Right atrium auricular region (tissue), 2 donors: ENCODE measurements at places on chromosomes 7 and 10. TPM values are rescaled to one million over a fixed set of nuclear protein-coding genes. Genes with fewer than 3 reads are reported as not detected.

THSD7A gene
- total RNA-seq = 0.85 TPM

INMT gene
- 88.9 TPM for total RNA-seq

DNA sequence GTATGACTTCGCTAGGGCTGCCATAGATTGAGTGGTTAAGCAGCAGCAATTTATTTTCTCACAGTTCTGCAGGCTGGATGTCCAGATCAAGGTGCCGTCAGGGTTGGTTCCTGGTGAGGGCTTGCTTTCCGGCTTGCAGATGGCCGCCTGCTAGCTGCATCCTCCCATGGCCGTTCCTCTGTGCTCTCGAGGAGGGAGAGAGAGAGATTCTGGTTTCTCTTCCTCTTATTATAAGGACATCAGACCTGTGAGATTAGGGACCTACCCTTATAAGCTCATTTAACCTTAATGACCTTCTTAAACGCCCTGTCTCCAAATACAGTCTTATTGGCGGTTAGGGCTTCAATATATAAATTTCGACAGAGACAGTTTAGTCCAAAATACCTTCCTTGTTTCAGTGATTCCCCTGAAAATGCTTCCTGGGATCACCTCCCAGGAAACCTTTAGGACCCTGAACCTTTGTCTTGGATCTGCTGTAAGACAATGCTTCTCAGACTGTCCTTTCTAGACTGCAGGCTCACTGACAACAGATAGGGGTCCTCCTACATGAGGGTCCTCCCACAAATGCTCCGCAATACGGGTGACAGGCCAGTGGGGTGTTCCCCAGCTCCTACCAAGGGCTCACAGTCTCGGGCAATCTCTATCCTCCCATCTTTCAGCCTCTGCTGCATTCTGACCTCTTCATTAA lies 82.5 kb upstream of the BAIAP2L1 start:
- no peak for DNase-seq
- H3K27ac ChIP-seq = no peak overlapping the region
- H3K27me3 ChIP-seq = no peaks in the 10 kb centered on the region
- H3K4me3 ChIP-seq = no peak overlapping the region
- no peaks in the 10 kb centered on the region for H3K4me1 ChIP-seq

GRCh38 chr7:70006261-70006920 lies 408.1 kb downstream of the AUTS2 start:
- H3K27me3 ChIP-seq = no peaks in the 10 kb centered on the region
- H3K4me3 ChIP-seq = no peak overlapping the region
- H3K27ac ChIP-seq = no peak overlapping the region

DNA sequence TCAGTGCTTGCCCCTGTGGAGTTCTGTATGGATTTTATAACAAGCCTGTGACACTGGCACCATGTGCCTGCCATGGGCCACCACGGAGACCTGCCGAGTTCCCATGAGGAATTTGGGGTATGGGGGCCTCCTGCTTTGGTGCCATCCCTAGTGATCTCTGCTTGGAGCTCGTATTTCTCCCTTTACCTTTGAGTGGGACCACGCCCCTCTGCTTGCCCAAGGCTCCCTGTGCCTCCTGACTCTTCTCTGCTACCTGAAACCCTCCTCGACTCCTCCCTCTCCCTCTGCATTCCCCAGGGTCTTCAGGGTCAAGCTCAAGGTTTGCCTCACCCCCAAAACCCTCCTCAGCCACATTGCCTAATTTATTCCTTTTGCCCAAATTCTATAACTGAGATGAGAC lies 225.0 kb downstream of the BUB3 start:
- no peaks in the 10 kb centered on the region for H3K36me3 ChIP-seq
- no peak overlapping the region for H3K4me3 ChIP-seq
- no peak for DNase-seq

DNA sequence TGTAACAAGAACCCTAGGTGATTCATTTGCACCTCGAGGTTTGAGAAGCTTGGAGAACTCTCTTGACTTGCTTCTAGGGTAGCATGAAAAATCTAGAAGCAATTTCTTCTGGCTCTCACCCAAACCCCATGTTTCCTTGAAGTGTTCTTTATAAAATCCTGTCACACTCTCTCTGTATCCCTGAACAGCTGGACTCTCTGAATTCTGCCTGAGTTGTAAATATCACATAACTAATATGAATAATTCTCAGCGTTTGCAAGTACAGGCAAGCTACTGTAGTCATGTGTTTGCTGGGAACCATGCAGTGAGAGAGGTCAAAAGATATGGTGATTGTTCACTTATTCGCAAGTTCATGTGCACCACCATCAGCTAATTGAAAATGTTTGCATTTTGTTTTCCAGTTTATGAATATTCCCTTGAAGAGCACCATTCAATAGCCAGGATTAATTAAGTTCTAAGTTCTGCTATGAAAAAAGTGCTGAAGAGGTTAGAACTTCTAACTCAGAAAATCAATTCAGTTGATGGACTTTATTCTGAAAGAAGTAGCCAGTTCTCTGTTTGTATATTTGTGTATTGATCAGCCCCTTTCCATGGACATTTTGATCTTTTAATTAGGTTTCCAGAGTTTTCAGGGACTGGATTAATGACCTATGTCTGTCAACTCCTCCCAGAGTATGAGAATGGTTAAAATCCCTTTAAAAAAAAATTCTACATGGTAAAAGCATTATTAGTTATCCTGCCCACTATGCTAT lies 243.0 kb downstream of the PLXDC2 start:
- H3K27me3 ChIP-seq = no peaks in the 10 kb centered on the region
- H3K36me3 ChIP-seq = no peaks in the 10 kb centered on the region
- H3K4me3 ChIP-seq = no peak overlapping the region
- DNase-seq = no peak

SPDYE8 gene
- not detected for total RNA-seq

- no peak for DNase-seq
- no peaks in the 10 kb centered on the region for H3K36me3 ChIP-seq
- H3K4me1 ChIP-seq = no peaks in the 10 kb centered on the region
- H3K4me3 ChIP-seq = no peak overlapping the region
- no peaks in the 10 kb centered on the region for H3K27me3 ChIP-seq
Observed at GRCh38 chr10:126321440-126321839, 66.8 kb downstream of the ADAM12 start.

DNA sequence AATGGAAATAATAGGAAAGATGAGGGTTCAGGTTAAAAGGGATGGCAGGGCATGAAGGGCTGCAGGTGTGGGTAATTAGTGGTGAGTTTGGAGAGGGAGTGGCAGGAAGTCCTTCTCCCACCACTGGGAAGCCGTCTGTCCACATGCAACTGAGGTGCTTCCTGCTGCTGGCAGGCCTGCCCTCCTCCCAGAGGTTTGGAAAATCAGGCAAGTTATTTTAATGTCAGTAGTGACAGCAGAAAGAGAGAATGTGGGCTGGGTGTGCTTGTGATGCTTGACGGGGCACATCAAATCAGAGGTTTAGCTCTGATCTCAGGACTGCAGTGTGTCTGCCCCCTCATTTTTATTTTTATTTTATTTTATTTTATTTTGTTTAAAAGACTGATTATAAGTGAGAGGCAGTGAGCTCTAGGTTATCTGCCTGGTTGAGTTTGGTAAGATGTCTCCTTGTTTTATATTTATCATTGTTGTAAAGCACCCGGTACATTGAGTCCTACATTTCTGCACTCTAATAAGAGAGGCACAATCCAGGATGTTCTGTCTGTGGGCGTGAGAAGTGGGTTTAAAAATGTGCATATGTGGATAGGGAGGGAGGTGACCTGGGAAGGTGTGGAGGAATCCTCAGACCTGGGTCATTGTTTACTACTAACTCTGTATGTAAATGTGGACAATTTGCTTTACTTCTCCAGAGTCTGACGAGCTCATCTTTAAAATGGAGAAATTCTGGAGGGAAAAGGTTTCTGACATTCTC lies 504.4 kb downstream of the LRMDA start:
- no peaks in the 10 kb centered on the region for H3K27me3 ChIP-seq
- H3K27ac ChIP-seq = no peak overlapping the region
- H3K4me1 ChIP-seq = no peaks in the 10 kb centered on the region
- H3K4me3 ChIP-seq = no peak overlapping the region

GRCh38 chr10:62851442-62851841 lies 35.3 kb upstream of the EGR2 start:
- no peak for DNase-seq
- H3K4me1 ChIP-seq = no peaks in the 10 kb centered on the region
- H3K4me3 ChIP-seq = no peak overlapping the region
- no peaks in the 10 kb centered on the region for H3K27me3 ChIP-seq

DNA sequence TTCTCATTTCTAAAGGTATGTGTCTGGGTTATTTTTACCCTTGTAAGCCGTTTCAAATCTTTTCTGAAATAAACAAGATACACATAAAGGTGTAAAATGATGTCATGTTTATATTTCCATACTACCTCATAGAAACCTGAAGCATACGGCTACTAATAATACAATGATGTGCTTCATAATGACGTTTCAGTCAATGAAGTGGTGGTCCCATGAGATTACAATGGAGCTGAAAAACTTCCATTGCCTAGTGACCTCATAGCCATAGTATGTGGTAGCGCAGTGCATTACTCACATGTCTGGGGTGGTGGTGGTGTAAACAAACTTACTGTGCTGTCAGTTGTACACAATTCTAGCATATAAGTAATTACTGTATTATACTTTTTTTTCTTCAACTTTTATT lies 24.9 kb downstream of the EPDR1 start:
- H3K36me3 ChIP-seq = no peaks in the 10 kb centered on the region
- H3K4me3 ChIP-seq = no peak overlapping the region
- no peak overlapping the region for H3K27ac ChIP-seq
- no peaks in the 10 kb centered on the region for H3K4me1 ChIP-seq
- DNase-seq = no peak

- no peak for DNase-seq
- H3K4me3 ChIP-seq = no peak overlapping the region
- H3K4me1 ChIP-seq = no peaks in the 10 kb centered on the region
- H3K27ac ChIP-seq = no peak overlapping the region
Observed at GRCh38 chr10:74738052-74738451, 88.3 kb upstream of the KAT6B start.

DNA sequence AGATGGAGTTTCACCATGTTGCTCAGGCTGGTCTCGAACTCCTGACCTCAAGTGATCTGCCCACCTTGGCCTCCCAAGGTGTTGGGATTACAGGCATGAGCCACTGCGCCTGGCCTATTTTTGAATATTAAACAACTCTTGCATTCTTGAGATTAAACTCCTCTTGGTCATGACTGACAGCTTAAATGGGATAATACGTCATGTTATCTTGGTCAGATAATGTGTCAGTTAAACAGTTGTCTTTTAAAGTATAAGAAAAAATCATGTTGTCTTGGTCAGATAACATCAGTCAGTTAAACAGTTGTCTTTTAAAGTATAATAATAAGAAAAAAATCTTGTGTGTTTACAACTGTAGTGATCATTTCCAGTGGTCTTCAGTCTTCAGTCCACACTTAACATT lies 73.6 kb upstream of the SYPL1 start:
- no peaks in the 10 kb centered on the region for H3K4me1 ChIP-seq
- no peaks in the 10 kb centered on the region for H3K36me3 ChIP-seq
- DNase-seq = no peak
- H3K27me3 ChIP-seq = no peaks in the 10 kb centered on the region
- H3K4me3 ChIP-seq = no peak overlapping the region
- H3K27ac ChIP-seq = no peak overlapping the region

GRCh38 chr10:106680061-106680460 lies 484.4 kb downstream of the SORCS1 start:
- H3K4me1 ChIP-seq = no peaks in the 10 kb centered on the region
- DNase-seq = no peak
- H3K27ac ChIP-seq = no peak overlapping the region
- H3K4me3 ChIP-seq = no peak overlapping the region

DNA sequence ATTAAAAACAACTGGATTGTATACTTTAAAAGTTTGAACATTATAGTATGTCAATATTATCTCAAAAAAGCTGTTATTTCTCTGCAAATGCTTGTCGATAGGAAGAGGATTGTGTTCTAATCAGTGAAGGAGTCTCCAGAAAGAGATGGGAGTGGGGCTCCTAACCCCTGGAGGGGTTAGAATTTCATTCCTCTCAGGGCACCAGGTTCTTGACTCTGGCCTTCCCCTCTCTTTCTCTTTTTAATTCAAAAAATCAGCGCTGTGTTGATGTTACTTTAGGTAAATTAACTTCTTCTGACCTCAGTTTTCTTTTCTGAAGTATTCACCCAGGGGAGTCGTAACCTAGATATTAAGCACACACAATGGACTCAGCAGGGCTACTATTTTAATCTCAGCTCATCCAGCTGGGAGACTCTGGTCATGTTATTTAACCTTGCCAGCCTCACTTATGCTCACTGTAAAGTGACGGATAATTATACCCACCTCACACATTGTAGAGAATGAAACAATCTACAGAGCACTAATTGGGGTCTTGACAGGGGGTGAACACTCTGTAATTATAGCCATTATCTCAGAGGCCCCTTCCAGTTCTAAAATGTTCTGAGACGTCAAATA lies 59.4 kb downstream of the GCC1 start:
- H3K27me3 ChIP-seq = no peaks in the 10 kb centered on the region
- H3K36me3 ChIP-seq = no peaks in the 10 kb centered on the region
- no peak overlapping the region for H3K4me3 ChIP-seq
- H3K4me1 ChIP-seq = no peaks in the 10 kb centered on the region

ACTL6B gene
- total RNA-seq = not detected

ST8SIA6 gene
- total RNA-seq = 5.3 TPM

SPDYE18 gene
- not detected for total RNA-seq

AQP1 gene
- total RNA-seq = 517 TPM

DGKI gene
- total RNA-seq = 4.4 TPM

TAS2R5 gene
- 0.59 TPM for total RNA-seq

CCL24 gene
- not detected for total RNA-seq

FAM24B gene
- total RNA-seq = 1.7 TPM

DNA sequence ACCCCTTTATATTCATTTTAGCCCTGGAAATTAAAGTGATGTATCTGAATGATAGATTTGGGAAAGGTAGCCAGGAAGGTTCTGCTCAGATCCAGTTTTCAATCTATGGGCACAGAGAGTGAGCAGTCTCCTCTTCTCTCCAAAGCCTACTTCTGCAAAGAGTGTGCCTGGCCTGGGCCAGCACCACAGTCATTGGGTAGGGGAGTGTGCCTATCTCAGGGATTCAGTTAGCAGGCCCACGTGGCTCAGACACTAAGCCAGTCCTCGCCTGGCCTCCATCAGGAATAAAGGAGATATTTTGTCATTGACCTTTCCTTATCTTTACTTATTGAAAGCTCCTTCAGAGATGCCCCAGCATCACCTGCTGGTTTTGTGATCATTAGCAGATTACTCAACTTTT lies 215.8 kb upstream of the CCDC6 start:
- H3K36me3 ChIP-seq = no peaks in the 10 kb centered on the region
- peak overlapping the region; percentile 67 for H3K27ac ChIP-seq
- no peak overlapping the region for H3K4me3 ChIP-seq
- DNase-seq = no peak

GRCh38 chr10:62588116-62588515 lies 213.9 kb downstream of the ZNF365 start:
- no peak overlapping the region for H3K27ac ChIP-seq
- H3K4me3 ChIP-seq = no peak overlapping the region

GRCh38 chr7:127831318-127832219 lies 179.6 kb downstream of the SND1 start:
- no peak overlapping the region for H3K4me3 ChIP-seq
- H3K27me3 ChIP-seq = no peaks in the 10 kb centered on the region
- no peaks in the 10 kb centered on the region for H3K36me3 ChIP-seq

GRCh38 chr10:1358860-1359625 lies 302.9 kb downstream of the WDR37 start:
- no peaks in the 10 kb centered on the region for H3K36me3 ChIP-seq
- H3K4me1 ChIP-seq = no peaks in the 10 kb centered on the region
- H3K27ac ChIP-seq = no peak overlapping the region
- no peaks in the 10 kb centered on the region for H3K27me3 ChIP-seq

GRCh38 chr10:20855398-20856038 lies 41.6 kb downstream of the NEBL start:
- H3K4me3 ChIP-seq = no peak overlapping the region
- H3K27ac ChIP-seq = no peak overlapping the region
- H3K36me3 ChIP-seq = peaks cover 72% of the 10 kb centered on the region
- peaks cover 3% of the 10 kb centered on the region for H3K4me1 ChIP-seq
